ENCODE measurements at places on chromosomes 1 and 21.

DNA sequence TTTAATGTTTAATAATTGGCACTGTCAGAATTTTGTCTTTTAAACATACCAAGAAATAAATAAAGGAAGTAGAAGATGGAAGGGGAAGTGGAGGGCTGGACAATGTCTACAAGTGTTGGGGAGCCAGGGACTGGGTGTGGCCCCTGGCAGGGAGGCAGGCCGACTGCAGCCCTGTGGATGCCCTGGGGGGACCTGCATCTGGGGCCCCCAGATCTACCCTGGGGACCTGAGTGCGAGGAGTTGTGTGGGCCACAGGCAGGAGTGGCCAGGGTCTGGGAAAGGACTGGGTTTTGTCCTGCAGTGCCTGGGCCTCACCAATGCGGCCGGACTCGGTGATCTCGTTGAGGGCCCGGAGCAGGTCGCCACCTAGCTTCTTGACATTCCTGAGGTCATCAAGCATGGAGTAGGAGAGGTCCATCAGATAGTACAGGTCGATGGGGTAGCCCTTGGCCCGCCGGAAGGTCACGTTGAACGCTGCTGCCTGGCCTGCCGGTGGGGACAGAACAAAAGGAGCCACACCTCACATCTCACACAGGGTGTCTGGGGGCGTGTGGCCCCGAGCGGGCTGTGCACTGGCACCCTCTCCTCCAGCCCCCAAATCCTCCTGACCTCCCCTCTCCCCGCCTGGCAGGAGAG, 17.5 kb downstream of the ITGB2 start:
- DNase-seq: no peak

DNA sequence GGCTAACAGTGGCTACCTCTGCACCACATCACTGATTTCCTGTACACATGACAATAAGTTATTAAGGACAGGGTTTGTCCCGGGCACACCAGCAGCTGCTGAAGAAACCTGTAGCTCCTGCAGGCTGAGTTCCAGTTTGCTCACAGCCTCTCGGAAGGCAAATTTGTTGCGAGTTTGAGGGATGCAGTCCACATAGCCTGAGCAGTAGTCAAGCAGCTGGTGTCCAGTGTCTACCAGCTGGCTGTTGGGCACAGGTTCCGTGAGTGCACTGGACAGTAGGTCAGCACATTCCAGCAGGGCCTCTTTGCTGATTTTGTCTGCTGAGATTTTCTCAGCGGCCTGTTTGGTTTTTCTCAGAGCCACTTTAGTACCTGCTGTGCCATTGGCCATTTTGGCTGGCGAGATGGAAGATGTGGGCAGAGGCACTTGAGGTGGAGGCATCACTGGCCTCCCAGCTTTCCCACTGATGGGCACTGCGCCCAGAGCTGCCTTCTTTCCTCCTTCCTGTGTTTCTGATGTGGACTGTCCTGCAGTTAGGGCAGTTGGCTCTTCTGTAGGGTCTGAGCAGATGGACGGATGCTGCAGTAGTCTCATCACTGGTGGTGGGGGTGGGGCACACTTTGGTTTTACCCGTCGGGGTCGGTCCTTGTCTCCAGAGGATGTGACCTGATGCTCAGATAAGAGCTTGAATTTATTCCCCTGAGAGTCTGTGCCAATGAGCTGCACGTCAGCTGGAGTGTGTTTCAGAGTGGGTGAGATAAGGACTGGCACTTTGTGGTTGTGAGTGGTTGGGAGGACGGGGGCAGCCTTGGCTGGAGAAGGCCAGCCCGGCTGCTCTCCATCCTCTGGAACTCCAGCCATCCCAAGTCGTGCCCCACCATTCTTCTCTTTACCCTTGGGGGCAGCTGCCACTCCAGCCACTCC, 26.1 kb downstream of the TOR3A start:
- no peak for DNase-seq

DNA sequence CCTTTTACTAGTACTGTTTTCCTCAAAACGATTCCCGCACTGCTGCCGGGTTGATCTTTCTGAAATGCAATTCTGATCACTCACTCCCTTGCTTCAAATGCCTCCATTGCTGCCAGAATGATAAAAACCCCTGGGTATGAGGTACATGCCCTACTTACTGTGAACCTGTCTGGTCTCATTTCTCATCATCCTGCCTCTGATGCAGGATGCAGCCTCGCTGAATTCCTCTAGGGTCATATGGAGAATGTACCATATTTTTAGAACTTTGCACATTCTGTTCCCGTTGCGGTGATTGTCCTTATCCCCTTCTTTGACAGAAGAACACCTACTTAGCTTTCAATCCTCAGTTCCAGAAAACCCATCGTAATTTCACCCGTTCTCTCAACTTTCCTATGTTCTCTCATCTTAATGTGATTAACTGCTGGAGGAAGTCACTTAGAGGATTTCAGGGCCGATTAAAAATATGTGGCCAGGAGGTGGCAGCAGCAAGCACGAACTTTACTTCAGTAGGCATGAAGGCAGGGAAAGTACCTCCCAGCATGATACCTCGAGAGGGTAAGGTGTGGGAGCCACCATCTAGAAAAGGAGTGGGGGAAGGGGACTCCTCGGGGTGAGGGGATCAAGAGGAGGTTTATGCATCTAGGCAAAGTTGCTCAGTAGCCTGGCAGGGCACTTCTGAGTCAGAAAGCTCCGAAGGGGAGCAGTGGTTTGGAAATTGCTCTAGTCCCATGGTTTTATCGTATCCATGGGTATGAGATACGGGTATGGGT, 361.5 kb upstream of the ZP4 start:
- DNase-seq: no peak

- no peak for DNase-seq
Measured at GRCh38 chr1:226133504-226134123, 52.9 kb downstream of the ACBD3 start.

DNA sequence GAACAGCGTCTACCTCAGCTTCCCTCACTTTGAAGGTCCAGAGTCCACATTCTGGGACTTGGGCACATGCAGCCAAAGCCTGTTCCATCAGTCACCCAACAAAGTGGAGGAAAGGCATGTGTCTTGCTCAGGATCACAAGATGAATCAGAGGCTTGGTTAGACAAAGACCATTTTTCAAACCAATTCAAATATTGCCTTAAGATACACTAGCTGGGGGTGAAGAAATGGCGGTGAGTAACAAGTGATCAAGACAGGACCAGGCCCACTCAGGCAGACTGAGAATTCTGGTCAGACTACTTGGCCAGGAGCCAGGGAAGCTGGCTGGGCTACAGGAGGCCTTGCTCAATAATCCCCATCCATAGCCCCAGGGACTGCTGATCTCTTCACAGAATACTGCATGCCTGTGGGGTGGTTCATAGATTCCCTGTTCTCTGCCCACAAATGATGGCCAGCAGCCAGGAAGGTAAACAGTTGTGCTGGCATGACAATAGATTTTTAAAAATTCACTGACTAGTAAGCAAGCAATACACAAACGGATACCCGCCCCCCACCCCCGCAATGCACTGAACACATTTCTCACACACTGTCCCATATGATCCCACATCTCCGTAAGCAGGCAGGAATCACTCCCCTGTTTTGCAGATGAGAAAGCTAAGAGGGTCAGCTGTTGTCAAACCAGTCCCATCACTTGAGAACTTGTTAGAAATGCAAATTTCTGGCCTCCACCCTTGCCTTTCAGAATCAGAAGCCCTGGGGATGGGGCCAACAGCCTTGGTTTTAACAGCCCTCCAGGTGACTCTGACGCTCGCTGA, 27.2 kb downstream of the ERI3 start:
- no peak for DNase-seq

- DNase-seq: no peak
Measured at GRCh38 chr1:83996621-83997020, 2.3 kb downstream of the TTLL7 start.

DNA sequence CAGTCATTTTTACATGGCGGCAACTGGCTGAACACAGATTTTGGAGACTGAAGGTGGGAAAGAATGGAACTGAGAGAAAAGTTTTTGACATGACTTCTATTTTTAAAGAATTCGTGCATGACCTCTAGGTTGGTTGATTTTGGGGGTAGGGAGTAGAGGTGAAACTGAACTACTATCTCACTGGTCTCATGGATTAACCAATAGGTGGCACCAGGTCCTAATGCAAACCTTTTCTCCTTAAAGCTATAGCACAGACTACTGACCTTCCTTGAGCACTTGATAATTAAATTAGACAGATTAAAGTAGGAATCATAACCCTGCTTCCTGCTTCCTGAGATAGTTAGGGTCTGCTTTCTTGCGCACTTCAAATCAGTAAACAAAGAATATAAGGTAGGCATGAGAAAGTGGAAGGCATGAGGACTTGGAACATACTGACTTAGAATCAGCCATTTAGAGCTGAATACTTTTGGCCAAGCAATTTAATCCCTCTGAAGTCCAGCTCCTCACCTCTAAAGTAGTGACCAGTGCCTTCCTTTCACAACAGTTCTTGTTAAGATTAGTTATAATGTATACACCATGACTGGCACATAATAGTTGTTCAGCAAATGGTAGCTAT, 206.0 kb downstream of the CENPF start:
- DNase-seq: no peak

- no peak for DNase-seq
Measured at GRCh38 chr1:95023399-95024043, 49.2 kb downstream of the ALG14 start.

DNA sequence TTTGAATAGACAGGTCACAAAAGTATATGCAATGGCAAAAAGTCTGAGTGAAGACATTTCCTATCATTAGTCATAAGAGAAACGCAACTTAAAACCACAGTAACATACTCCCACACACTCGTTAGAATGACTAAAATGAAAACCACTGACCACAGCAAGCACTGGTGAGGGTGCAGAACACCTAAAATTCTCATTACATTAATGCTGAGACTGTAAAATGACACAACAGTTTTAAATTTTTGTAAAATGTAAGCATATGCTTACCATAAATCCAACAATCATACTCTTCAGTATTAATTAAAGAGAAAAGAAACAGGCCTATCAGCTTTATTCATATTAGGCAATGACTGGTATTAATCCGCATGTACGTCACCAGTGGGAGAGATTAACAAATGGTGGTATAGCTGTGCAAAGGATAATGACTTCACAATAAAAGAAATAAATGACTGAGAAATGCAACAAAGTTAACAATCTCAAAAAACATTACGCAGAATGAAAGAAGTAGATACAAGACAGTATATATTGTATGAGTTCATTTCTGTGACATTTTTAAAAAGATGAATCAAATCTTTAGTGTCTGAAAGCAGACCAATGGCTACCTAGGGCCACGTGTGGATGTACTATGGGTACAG, 253.5 kb downstream of the AKT3 start:
- no peak for DNase-seq

DNA sequence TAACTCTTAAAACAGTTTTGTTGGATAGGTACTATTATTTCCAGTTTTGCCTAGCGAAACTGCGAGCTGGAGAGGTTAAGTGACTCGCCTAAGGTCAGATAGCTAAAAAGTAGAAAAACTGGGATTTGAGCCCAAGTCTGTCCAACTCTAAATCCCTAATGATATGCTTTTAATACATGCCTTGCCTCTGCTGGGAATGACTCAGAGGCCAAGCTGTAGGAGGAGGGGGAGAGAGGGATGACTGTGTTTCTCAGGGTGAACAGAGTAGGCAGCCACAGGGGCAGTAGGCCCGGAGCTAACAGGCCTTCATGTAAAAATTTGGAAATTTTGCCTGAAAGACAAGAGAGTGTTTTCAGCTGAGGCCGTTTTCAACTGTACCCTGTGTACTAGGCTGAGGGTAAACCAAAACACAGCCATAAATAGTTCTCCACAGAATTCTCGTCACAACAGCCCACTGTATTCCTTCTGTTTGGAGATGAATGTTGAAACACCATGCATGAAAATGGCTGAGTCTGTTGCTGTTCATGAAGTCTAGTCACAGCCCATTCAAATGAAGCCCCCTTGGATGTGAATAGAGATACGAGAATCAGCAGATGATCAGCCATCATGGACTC, 107.5 kb upstream of the HOOK1 start:
- DNase-seq: no peak

DNA sequence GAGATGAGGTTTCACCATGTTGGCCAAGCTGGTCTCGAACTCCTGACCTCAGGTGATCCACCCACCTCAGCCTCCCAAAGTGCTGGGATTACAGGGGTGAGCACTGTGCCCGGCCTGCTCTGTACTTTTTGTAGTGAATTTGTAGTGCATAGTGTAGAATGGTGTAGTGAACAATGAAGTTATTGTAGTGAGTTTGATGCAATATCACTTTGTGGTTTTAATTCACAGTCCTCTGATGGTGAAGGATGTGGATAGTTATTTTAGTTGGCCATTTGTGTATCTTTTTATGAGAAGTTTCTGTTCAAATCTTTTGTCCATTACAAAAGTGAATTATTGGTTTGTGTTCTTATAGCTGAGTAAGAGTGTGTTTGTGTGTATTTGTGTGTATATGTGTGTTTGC, 57.6 kb downstream of the PDE4B start:
- DNase-seq: no peak

DNA sequence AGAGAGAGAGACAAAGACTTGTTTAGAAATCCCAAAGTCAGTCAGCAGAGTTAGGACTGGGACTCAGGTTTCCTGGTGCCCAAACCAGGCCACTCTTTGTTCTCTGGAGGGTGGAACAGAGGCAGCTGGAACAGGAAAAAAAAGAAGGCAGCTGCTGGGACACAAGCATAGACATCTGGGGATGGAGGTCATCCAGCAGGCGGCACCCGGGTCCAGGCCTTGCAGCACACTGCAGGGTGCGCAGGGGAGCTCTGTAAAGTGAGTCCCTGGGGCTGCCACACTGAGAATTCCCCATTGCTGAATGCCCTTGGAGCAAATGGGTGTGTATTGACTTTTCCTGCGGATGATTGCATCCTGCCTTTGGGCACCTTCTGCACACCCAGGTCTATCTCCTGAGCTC, 222.9 kb upstream of the CSF3R start:
- no peak for DNase-seq

DNA sequence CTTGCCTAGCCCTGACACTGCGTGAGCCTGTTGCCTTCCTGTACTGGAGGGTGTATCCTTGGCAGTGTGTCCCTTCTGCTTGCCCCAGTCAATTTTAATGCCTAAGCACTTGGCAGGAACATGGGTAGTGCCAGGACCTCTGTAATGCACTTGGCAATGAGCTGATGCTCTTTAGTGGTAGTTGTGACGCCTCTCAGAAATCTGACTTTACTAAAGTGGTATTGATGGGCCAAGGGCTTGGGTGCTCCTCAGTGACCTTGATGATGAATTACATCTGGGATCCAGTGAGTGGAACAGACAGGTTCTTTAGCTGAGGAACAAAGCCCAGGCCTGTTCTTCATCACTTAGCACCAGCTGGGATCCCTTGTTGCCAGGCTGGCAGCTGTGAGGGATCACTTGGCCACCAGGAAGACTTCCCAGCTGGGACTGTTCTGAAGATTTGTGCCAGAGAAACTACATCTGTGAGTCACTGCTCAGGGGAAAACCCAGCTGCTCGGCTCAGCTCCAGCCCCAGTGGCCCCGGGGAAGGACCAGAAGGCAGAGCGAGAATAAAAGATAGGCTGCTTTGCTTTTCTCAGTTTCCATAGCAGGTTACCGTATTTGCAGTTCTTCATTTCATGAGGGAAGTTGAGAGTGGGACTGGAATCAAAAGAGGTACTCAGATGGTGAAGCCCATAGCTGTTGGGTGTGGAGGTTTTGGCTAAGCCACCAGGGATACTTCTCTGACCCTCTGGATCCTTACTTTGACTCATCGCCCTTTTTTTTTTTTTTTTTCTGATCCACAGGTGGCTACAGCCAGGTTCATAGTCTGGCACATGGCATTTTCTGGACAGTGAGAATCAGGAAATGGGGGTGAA, 28.5 kb upstream of the KCNA2 start:
- peak; percentile 55 for DNase-seq

Measured in activated naive CD8-positive, alpha-beta T cell treated with anti-CD3 and anti-CD28 coated beads, Interleukin-2, amount 10 ng/mL, durations not matched to agents 7 days and 5 days (primary cell).